ENCODE measurements at places on chromosomes 2 and 18. TPM values are rescaled to one million over a fixed set of nuclear protein-coding genes. Genes with fewer than 3 reads are reported as not detected.

GRCh38 chr2:46313063-46313462 is 15.9 kb downstream of the EPAS1 start:
- H3K36me3 ChIP-seq: no peaks in the 10 kb centered on the region
- peak overlapping the region; percentile 30 for H3K27ac ChIP-seq
- peaks cover 1% of the 10 kb centered on the region for H3K27me3 ChIP-seq
- H3K4me3 ChIP-seq: no peak overlapping the region
- H3K4me1 ChIP-seq: no peaks in the 10 kb centered on the region
- DNase-seq: no peak

GRCh38 chr2:239220341-239220740 is 180.5 kb downstream of the HDAC4 start:
- DNase-seq: no peak
- peak overlapping the region; percentile 39 for H3K27ac ChIP-seq
- H3K4me1 ChIP-seq: peaks cover 70% of the 10 kb centered on the region
- no peaks in the 10 kb centered on the region for H3K27me3 ChIP-seq
- peaks cover 6% of the 10 kb centered on the region for H3K36me3 ChIP-seq
- no peak overlapping the region for H3K4me3 ChIP-seq

Gene CCDC74A
- 24.0 TPM for total RNA-seq

- H3K4me1 ChIP-seq: no peaks in the 10 kb centered on the region
- no peak for DNase-seq
- no peaks in the 10 kb centered on the region for H3K27me3 ChIP-seq
- no peak overlapping the region for H3K27ac ChIP-seq
- peaks cover 4% of the 10 kb centered on the region for H3K36me3 ChIP-seq
Measured at GRCh38 chr2:200987137-200987536, 23.7 kb upstream of the ORC2 start.

Gene TCF23
- total RNA-seq: not detected

DNA sequence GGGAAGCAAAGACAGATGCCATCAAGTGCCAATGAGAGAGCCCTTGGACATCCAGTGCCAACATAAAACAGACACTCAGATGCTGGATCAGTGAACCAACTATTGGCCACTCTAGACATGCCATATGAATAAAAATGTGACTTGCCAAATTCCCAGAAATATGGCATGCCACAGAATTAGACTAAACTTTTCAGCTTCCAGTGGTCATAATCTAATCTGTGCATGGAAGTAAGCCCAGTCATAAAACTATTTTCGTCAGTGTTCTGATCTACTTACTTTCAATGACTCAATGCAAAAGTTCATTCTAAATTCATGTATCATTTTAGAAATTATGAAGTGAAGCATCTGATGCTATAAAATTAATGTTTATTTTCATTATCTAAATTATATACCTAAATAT is 1506.2 kb upstream of the NXPH2 start:
- no peak overlapping the region for H3K27ac ChIP-seq
- H3K36me3 ChIP-seq: no peaks in the 10 kb centered on the region
- H3K4me3 ChIP-seq: no peak overlapping the region
- no peak for DNase-seq

DNA sequence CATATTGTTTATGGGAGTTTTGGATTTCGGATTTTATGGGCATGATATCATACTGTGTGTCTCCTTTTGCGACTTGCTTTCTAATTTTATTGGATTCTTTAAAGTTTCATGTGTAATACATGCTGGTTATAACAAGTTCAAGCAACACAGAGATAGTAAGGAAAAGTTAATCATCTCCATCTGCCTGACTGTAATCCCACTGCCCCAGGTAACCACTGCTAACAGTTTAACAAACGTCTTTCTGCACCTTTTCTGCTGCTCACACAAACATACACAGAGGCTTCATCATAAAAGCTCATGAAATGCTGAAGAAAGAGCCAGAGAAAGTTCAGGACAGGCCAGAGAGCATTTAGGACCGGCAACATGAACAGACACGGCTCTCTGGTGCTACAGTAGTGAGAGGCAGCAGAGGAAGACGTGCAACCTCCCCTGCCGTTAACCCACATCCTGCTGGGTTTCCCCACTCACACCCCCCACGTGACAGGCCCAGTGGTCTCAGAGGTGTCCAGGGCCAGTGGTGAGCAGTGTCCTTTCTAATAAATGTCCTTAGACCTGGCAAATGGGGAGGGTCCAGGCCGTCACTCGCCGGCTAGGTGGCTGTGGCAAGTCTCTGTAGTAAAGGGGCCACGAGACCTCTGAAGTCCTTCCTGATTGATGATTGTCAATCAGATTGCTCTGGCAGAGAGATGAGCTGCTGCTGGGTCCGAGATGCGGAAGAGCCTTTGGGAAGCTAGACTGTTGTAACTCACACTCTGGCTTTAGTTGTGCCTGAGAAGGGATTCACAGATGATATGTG is 43.0 kb upstream of the SLC1A4 start:
- no peak overlapping the region for H3K27ac ChIP-seq
- DNase-seq: no peak
- H3K4me3 ChIP-seq: no peak overlapping the region
- H3K36me3 ChIP-seq: no peaks in the 10 kb centered on the region
- H3K27me3 ChIP-seq: no peaks in the 10 kb centered on the region

DNA sequence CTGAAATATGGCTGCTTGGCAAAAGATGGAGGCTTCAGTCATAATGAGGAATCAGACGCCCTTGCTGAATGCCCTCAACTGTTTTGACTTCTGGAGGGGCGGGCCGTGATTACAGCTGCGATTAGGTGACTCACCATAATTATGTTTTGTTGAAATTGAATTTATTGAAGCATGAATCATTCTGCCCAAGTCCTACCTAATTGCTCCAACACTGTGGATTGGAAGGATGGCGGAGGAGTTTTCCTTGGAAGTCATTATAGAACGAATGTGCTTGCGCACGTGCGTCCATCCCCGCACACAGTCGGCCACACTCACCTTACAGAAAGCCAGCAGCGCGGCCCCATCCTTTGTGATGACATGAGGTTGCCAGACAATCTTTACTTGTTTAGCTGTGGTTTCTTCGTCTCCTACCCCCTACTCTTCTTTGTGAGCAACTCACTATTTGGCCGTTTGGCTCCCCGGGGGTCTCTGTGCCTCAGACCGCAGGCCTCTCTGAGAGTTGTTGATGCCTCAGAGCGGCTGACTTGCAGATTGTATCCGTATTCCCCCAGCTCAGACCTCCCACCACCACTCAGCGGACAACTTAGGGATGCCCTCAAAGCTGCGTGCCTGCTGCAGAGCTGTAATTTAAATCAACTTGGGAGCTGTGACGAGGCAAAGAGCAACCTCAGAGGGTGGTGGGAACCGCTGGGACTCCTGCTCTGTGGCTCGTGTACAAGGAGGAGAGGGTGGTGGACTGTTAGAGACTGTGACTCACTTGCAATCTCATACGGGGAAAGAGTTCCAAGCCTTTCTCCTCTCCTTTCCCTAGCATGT is 513.4 kb downstream of the TNS1 start:
- H3K27me3 ChIP-seq: no peaks in the 10 kb centered on the region
- no peak overlapping the region for H3K4me3 ChIP-seq
- H3K27ac ChIP-seq: no peak overlapping the region
- H3K36me3 ChIP-seq: peaks cover 3% of the 10 kb centered on the region
- no peak for DNase-seq

- no peak overlapping the region for H3K4me3 ChIP-seq
- H3K27me3 ChIP-seq: no peaks in the 10 kb centered on the region
- DNase-seq: no peak
- H3K4me1 ChIP-seq: peaks cover 48% of the 10 kb centered on the region
- peaks cover 6% of the 10 kb centered on the region for H3K36me3 ChIP-seq
Measured at GRCh38 chr2:209523867-209524266, 100.0 kb downstream of the MAP2 start.

DNA sequence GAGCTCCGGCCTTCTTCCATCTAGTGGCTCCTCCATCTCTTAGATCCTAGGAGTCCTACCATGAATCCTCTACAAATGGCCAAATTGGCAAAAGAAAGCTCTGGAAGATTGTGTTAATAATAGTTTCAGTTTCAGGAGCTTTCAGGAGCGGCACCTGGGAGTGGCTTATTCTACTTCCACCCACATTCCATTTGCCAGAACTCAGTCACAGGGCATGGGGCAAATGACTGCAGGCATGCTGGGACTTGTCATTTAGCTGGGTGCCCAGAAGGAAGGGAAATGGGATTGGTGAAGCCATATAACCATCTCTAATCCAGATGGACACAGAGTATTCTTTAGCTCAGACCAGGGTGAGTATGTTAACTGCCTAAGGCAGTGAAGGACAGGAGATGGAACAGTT is 3.6 kb upstream of the LRATD1 start:
- H3K4me1 ChIP-seq: peaks cover 7% of the 10 kb centered on the region
- no peak for DNase-seq
- no peak overlapping the region for H3K27ac ChIP-seq
- H3K4me3 ChIP-seq: no peak overlapping the region
- peaks cover 65% of the 10 kb centered on the region for H3K27me3 ChIP-seq

- H3K4me3 ChIP-seq: no peak overlapping the region
- no peaks in the 10 kb centered on the region for H3K4me1 ChIP-seq
- peaks cover 8% of the 10 kb centered on the region for H3K36me3 ChIP-seq
- no peak overlapping the region for H3K27ac ChIP-seq
- H3K27me3 ChIP-seq: no peaks in the 10 kb centered on the region
Measured at GRCh38 chr2:145146691-145147090, 626.8 kb upstream of the ZEB2 start.

Gene NYAP2
- total RNA-seq: 0.36 TPM

DNA sequence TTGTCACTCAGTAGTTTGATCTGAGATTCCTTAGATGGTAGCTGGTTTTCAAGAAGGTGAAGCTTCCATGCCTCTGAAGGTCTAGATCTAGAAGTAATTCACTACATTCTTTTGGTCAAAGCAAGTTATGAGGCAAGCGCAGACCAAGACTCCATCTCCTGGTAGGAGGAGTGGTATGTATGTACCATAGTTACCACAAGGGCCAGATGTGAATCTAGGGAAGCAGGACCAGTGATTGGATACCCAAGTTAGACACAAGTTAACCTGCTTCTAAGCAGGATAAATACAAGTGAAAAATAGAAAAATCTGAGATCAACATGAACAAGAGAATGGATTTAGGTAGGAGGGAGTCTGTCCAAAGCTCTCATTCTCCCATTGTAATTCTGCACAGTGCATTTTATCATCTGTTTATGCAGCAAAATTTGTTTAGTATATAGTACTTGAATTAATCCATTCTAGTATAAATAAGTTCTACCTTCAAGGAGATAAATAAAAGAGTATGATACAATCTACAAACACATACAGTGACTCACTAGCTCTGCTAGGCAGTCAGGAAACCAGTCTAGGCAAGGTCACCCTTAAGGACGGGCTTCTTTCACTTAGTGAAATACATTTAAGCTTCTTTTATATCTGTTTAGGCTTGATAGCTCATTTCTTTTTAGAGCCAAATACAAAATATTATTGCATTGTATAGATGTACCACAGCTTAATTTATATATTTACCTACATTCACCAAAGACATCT is 14.2 kb upstream of the DOCK10 start:
- no peak overlapping the region for H3K4me3 ChIP-seq
- no peaks in the 10 kb centered on the region for H3K4me1 ChIP-seq
- no peaks in the 10 kb centered on the region for H3K36me3 ChIP-seq
- H3K27ac ChIP-seq: no peak overlapping the region
- H3K27me3 ChIP-seq: no peaks in the 10 kb centered on the region
- no peak for DNase-seq

DNA sequence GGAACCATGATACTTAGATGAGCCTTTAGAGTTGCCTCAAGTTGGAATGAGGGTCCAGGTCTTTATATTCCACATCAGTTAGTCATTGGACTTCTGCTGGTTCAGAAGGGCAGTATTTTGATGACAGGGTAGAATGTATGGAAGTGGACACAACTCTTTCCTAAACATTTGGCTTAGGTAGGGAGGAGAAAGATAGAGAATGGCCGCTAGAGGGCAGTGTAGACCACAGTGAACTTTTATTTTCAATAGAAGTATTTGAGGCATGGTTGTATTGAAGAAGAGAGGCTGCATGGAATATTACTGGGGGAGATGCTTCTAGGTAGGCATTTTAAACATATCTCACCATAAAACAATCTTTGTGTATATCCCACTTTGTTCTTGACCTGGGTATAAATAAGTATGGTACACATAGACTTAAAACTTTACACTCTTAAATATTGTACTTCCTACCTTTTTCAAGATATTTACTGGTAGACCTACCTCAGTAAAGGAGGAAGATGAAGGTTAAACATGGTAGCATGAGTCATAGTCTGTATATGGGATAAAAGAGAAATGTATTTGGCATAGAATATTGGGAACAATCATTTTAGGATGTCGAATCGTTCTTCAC is 497.6 kb upstream of the FAM98A start:
- DNase-seq: peak; percentile 71
- H3K4me3 ChIP-seq: no peak overlapping the region
- no peaks in the 10 kb centered on the region for H3K36me3 ChIP-seq
- no peaks in the 10 kb centered on the region for H3K27me3 ChIP-seq
- no peak overlapping the region for H3K27ac ChIP-seq

DNA sequence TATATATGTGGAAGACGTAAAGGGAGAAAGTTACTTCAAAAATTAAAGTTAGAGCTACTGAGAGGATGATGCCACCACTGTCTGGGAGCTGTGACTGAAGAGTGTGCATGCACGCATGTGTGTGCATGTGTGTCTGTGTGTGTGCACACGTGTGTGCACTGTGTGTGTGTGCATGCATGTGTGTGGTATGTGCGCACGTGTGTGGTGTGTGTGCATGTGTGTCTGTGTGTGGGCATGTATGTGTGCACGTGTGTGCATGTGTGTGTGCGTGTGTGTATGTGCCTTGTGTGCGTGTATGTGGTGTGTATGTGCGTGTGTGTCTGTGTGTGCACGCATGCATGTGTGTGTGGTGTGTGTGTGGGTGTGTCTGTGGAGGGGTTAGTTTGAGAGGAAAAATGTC is 473.4 kb downstream of the CMPK2 start:
- H3K4me3 ChIP-seq: no peak overlapping the region
- H3K27ac ChIP-seq: peak overlapping the region; percentile 94
- no peaks in the 10 kb centered on the region for H3K27me3 ChIP-seq
- peaks cover 6% of the 10 kb centered on the region for H3K36me3 ChIP-seq

Gene COL3A1
- total RNA-seq: 13.2 TPM

Gene ANKRD30B
- not detected for total RNA-seq

Gene RTP5
- total RNA-seq: not detected

DNA sequence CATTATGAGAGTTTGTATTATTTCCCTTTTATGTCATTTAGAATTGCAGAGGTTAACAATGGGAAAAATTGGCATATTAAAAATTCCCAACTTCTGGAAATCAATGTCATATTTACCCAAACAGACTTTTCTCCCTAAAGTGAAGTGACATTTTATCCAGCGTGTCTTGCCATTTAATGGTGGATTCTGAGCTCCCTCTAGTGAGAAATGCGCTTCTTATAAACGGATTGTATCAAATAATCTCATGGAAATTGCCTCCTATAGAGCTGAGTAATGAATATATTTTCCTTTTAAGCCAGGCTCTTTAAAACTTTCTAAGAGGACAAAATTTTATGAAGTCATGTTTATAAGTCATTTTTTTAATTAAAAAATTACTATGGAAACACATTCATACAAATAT is 5.7 kb upstream of the GCFC2 start:
- no peak overlapping the region for H3K27ac ChIP-seq
- H3K27me3 ChIP-seq: no peaks in the 10 kb centered on the region
- H3K4me1 ChIP-seq: no peaks in the 10 kb centered on the region
- H3K4me3 ChIP-seq: no peak overlapping the region

All from neural crest cell (in vitro differentiated cells).